GOT3 (cell line): ENCODE measurements at places on chromosomes 3 and 15.

- DNase-seq: no peak
These were observed 147.4 kb downstream of the ATP10A start for GRCh38 chr15:25715536-25716413.

- no peak for DNase-seq
These were observed 75.7 kb downstream of the OCA2 start for GRCh38 chr15:28023422-28023821.

- no peak for DNase-seq
These were observed 70.1 kb upstream of the MBNL1 start for GRCh38 chr3:152198665-152199064.

DNA sequence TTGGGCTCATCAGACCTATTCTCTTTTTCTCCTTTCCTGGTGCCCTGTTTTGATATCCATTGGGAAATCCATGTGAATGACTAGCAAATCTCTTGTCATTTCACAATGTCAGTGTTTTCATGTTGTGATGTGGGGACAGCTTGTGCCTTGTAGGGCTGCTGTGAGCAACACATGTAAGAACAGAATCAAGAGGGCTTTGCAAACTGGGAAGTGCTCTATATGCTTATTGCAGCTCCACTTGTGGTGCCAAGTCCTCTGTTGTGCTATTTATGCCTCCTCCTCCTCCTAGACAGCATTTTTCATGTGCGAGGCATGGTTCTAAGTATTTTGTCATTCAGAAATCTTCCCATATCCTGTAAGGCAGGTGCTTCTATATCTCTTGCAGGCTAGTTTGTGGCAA lies 56.4 kb downstream of the ZNF621 start:
- no peak for DNase-seq

DNA sequence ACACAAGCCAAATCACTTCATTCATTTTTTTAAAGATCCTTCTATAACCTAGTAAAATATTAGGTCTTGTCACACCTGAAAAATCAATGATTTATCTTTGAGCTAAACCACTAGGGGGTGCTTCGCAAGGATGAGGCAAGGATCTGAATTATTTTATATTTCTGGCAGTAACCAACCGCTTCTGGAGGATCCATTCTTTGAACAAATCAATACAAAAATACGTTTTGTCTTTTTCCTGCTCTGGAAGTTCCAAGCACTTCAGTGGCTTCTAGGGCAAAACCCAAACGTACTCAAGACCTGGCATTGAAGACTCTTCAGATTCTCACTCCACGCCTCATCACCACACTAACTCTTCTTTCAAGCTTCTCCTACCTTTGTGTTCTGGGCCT lies 486 bp downstream of the LSG1 start:
- DNase-seq: no peak

DNA sequence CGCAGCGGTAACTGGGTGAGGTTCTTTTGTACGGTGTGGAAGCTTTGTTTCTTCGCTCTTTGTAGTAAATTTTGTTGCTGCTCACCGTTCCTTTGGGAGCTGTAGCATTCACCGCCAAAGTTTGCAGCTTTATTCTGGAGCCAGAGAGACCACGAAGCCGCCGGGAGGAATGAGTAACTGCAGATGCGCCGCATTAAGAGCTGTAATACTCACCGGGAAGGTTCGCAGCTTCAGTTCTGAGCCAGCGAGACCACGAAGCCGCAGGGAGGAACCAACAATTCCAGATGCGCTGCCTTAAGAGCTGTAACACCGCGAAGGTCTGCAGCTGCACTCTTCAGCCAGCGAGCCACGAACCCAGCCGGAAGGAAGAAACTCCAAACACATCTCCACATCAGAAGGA lies 56.0 kb upstream of the DYNC1LI1 start:
- DNase-seq: no peak
